ENCODE measurements at places on chromosomes 5 and 9.
A peak's percentile ranks its signal among the peaks of the same experiment; 100 is the strongest.

- no peak for DNase-seq
These were observed 26.2 kb upstream of the RICTOR start for GRCh38 chr5:39100301-39100850.

GRCh38 chr9:104961701-104962359 is 33.9 kb upstream of the ABCA1 start:
- DNase-seq, result no peak

GRCh38 chr5:3352711-3353110 is 242.9 kb upstream of the IRX1 start:
- DNase-seq, result no peak

DNA sequence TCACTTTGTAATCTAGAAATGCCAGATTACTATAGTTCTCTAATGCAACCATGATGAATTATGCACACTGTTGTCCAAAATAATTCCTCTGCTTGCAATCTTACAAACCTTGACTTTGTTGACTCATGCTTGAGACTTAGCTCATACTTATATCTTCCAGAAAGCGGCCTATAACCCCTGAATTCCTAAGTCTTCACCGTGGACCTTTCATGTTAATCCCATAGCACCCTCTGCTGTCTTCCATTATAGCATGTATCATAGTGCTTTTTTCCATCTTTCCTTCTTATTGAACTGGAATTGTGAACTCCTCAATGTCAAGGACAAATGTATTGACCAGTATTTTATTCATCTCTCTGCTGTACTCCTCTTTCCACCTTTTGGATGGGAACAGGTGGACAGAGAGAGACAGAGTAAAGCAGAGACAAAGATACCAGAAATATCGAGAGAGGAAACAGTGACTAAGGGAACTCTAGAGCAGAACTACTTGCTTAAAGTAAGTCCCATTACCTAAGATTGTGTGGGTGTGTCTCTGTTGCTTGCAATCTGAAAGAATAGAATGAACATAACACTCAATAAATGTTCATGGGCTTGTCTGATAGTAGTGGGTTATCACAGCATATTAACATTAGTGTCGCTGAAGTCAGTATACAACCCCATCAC is 110.0 kb downstream of the LURAP1L start:
- no peak for DNase-seq

DNA sequence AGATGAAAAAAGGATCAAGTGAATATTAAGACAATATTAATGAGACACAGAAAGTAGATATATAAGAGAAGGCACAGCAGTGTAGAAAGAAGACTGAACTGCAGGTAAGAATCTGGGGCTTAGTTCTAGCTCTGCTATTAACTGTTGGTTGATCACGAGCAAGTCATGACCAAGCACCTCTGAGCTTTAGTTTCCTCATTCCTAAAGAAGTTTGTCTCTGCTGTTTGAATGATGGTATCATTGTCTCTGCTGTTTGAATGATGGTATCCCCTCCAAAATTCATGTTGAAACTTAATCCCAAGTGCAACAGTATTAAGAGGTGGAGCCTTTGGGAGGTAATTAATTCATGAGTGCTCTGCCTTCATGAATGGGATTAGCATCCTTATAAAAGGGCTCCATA is 2.5 kb upstream of the NME5 start:
- no peak for DNase-seq

DNA sequence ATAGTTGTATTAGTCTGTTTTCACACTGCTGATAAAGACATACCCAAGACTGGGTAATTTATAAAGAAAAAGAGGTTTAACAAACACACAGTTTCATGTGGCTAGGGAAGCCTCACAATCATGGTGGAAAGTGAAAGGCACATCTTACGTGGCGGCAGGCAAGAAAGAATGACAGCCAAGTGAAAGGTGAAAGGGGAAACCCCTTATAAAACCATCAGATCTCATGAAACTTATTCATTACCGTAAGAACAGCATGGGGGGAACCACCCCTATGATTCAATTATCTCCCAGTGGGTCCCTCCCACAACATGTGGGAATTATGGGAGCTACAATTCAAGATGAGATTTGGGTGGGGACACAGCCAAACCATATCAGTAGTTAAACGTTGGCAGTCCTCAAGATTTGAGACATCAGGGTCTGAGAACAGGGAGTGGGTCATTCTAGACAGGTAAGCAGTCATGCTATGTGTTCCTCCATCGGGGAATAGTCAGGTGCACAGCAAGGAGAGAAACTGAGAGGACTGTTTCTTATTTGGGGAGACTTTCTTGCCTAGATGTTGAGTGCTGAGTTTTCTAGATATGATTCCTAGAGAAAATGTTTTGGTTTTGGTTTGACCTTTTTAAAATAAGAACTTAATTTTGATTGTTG is 45.8 kb upstream of the ENTREP1 start:
- no peak for DNase-seq

DNA sequence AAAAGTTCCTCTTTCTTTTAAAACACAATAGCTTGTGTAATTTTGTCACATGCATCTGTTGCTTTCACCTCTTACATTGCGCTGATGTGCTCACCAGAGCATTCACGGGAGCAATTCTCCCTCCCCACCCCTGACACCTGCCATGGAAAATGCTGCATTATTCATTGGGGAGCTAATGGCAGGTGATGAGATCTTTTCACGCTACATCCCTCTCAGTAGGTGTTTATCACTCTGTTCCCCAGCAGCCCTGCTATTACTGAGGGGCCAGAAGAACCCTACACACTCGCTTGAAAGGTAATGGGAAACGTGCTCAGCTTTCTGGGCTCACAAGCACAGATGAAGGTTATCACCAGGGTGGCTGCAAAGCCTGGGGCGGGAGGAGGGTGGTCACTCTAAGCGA is 398.0 kb downstream of the PSAT1 start:
- peak; percentile 74 for DNase-seq

GRCh38 chr5:37495210-37495609 is 116.1 kb downstream of the WDR70 start:
- DNase-seq, result no peak

Data from NCI-H1417 treated with DMSO at 0.1 percent for 48 hours (cell line).